NCI-H2081 treated with DMSO at 0.1 percent for 48 hours (cell line): ENCODE measurements at places on chromosomes 1 and 21.

GRCh38 chr21:45145146-45145545, 70.8 kb downstream of the ADARB1 start:
- DNase-seq: no peak

DNA sequence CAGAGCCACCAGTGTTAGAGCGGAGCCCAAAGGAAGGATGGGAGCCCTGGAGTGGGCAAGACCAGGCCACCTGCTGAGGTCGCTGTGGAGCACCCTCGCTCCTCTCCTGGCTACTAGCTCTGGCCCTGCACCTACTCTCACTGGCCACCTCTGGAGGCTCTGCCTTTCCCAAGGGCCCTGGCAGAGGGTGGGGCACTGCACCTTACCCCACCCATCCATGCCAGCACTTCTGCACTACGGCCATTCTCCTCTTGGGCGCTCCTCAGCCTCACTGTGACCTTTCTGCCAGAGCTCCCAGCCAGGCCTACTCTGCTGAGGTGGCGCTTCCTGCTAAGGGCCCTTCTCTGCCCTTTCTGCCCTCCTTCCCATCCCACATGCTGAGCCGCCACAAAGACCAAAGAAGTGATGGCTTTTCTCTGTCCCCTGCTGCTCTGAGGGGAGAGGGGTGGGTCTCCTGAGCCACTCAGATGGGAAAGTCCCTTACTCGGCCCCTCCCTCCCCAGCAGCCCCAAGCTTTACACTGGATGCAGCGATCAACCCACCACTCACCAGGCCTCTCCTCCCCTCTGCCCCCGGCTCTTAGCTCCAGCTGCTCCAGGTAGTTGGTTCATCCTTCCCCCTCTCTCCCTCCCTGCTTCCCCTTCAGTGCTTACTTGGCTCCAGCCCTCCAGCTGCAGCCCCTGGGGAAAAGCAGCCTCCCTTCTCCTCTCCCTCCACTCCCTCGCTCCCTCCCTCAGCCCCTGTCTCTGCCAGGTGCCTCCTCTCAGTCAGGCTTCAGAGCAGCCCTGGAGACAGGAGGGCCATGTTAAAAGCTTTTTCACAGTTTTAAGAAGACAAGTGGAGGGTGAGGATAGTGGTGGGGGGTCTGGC, 14.8 kb upstream of the TMEM222 start:
- no peak for DNase-seq

DNA sequence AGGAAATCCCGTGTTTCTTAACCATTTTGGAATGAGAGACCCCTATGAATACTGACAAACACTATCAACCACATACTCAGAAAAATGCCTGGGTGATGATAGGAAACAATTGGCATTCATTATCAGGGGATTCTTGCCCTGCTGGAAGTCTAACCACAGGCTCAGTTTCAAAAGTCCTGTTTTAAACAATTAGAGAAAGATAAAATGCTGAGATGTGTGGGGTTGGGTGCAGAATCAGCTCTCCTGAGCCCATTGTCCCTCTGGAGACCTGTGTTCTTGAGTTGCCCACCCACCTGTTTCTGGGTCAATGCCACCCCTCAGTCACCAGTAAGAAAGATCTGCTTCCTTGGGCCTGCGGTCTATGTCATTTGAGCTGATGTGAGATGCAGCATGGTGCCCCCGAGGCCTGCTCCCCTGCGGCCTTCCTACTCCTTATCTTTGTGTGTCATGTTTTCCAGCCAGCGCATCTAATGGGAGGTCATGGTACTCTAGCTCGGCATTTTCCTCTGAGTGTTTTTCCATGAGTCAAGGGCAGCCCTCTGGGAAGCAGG, 130.3 kb upstream of the PLXNA2 start:
- DNase-seq: no peak

GRCh38 chr1:23215291-23215690, 2.0 kb downstream of the HTR1D start:
- no peak for DNase-seq

DNA sequence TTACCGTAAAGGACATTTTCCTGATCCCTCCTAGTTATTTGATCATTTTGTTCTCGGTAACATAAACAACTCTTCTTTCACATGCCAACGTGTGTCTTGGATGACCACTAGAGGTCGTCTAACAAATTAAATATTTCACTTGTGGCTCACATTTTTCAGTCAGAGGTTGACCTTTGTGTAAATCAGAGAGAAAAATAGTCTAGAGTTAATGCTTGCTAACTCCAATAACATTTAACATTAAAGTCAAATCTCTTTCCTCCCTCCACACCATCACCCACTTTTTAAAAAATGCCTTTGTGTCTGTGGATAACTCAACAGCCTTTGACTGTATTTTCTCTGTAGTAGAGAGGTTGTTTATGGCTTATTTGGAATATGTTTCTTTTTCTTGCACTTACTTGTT, 220.5 kb upstream of the B3GALT2 start:
- DNase-seq: peak; percentile 10

DNA sequence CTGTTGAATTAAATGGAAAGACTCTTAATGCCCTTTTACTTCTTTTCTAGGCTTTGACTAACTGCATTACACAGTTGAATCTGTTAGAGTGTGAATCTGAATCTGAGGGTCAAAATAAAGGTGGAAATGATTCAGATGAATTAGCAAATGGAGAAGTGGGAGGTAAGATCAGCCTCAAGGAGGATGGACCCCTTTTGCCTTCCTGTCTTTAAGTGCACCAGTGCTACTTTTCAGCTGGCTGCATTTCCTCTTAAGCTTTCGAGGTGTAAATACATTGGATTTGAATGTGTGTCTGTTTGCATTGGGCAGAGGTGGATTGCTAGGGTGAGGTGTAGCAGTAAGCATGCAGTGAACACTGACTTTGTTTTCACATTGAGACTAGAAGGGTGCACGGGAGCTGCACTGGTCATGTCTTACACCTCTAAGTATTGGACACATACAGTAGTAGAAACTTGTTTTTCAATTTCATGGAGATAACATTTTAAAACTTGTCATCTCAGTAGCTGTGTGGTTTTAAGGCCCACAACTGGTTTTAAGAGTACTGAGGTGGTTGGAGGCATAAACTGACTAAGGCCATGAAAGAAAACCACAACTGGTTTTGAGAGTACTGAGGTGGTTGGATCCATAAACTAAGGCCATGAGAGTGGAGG, 35.4 kb downstream of the MIA3 start:
- no peak for DNase-seq
